ENCODE measurements at places on chromosomes 7 and 10.

DNA sequence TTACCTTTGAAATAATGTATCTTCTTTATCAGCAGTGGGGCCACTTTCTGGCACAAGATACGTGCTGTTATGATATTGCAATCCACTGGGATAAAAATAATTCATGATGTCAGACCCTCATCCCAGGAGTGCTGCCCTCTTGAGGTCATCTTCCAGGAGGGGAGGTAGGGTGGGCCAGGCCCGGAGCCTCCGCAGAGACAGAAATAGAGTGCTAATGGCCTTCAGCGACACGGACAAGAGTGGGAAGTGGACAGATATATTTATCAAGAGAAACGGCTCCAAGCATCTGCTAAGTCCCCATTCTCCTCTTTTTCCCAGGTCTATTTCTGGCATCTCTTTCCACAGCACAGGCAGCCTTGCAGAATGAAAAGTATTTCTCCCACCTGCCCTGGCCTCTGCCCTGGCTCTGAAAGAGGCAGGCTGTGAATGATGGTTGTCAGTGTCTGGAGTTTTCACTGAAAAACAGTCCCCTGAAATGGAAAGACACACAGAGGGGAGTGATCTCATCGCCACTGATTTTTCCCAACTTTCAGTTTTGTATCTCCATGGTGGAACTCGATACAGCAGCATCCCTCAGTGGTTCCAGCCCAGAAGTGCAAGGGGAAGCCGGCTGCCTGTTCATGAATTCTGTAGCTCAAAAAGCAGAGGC, 251.7 kb upstream of the MYO3A start:
- DNase-seq = peak; percentile 26

DNA sequence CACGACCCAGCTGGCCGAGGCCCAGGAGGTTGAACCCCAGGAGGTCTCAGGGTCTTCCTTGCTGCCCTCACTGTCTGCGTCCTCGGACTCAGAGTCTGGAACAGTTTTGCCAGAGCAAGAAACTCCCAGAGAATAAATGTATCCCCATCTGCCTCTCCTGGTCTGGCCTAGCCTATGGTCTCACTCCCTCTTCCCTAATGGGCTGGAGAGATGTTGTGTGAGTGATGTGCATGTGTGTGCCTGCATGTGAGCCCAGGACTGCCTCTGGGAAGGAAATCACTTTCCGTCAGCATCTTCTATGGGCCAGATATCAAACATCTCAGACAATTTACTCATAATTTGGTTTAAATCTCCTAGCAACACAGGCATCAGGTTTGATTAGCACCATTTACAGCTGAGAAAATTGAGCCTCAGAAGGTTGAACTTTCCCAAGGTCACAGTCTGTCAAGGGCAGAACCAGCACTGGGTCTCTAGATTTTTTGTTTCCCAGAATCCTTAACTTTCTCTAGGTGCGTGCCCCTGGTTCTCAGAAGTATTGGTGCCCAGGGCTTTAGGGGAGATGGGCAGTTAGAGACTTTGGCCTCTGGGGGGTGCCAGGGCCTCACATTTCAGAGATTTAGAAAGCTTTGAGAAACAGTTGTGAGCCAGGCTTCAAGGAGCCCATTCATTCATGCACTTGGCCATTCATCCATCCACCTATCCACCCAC, 4.9 kb downstream of the TMEM270 start:
- no peak for DNase-seq

DNA sequence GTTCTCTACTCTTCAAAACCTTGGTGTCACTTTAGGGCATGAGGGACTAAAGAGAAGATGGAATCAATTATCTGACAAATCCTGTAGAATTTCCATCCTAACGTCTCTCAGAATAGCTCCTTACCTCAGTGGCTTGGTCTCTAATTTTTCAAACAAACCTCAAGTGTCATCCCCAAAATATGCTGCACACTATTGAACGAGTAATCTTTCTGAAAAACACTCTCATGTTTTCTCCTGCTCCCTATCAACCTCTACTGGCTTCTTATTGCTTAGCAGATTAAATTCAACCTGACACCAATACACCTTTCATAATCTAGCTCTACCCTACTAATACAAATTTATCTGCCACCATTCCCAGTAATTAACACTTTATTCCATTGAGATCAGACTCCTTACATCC, 8.5 kb downstream of the CNOT4 start:
- no peak for DNase-seq

GRCh38 chr10:89206402-89207180, 526 bp downstream of the CH25H start:
- no peak for DNase-seq

DNA sequence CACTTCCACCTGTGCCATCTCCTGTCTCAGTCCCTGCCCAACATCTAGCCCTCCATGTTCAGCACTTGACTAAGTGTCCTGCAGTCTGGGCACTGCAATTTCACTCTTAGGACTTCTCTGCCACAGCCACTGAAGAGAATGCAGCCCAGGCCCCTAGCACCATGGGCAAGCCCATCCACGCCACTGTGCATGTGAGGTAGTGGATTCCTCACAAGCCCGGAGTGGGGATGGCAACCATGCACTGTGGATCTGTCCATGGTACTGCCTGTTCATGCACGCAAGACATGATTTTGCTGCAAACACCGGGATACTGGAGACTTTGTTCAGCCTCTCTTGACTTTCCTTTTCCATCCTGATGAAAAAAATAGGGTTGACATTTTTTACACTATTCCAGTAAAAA, 12.3 kb downstream of the DDC start:
- DNase-seq = peak; percentile 59

GRCh38 chr7:120760050-120760449, 97.9 kb downstream of the TSPAN12 start:
- DNase-seq = no peak

DNA sequence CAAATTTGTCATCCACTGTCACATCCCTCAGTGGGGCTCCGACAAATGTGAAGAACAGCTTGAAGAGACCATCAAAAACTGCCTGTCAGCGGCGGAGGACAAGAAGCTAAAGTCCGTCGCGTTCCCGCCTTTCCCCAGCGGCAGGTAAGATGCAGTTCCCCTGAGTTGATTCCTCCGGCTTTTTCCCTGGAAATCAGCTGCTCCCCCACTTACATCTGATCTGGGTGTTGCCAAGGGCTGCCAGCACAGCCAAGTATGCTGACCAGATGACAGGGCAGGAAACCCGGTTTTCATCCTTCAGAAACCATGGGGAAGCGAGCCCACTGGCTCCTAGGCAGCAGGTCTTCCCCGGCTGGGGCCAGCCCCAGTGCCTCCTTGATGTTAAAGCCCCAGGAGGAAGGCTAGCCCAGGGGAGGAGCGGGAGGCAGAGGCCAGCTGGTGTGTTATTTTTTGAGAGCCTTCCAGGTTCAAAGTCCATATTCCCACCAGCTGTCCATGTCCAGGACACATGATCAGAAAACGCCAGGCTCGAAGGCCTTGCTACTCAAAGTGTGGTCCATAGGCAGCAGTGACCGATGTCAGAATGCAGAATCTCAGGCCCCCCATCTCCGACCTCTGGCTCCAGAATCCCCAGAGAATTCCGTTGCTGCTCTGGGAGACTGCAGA, 23.4 kb downstream of the AIFM2 start:
- no peak for DNase-seq

- DNase-seq = no peak
Measured at GRCh38 chr10:61721431-61721830, 58.7 kb downstream of the CABCOCO1 start.

DNA sequence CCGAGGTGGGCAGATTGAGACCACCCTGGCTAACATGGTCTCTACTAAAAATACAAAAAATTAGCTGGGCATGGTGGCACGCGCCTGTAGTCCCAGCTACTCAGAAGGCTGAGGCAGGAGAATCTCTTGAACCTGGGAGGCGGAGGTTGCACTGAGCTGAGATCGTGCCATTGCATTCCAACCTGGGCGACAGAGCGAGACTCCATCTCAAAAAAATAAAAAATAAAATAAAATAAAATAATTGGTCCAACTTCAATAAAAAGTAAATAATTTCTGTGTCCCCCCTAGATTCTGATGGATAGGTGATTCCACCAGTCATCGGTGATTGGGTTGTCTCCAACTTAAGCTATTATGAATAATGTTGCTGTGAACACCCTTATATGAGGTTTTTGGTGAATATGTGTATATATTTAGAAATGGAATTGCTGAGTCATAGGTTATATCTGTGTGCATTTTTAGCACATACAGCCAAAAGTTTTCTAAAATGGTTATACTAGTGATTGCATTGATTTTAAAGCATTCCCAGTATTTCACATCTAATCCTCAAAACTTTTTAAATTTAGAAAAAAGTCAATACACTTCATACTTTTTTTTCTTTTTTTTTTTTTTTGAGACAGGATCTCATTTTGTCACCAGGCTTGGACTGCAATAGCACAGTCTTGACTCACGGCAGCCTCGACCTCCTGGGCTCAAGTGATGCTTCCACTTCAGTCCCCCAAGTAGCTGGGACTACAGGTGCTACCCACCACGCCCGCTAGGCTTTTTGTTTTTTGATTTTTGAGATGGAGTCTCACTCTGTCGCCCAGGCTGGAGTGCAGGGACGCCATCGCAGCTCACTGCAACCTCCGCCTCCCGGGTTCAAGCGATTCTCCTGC, 13.7 kb upstream of the SRPK2 start:
- DNase-seq = no peak

- DNase-seq = no peak
Measured at GRCh38 chr7:29142021-29142727, 4.2 kb downstream of the CPVL start.

DNA sequence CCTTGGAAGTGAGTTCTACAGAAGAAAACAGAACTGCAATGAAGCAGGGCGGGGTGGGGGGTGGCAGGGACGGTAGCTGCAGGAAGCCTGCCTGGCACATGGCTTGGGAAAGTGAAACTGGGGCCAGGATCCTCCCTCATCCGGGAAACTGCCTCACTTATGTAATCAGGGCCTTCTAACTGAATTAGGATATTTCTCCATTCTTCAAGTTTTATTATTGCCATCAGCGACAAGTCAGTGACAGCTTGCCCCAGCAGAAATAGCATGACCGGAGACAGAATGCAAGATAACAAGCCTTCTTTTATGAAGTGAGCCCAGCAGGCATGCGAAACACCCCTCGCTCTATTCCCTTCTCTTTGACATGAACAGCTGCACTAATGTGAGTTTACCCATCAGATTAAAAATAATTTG, 77.5 kb upstream of the CACUL1 start:
- DNase-seq = no peak

DNA sequence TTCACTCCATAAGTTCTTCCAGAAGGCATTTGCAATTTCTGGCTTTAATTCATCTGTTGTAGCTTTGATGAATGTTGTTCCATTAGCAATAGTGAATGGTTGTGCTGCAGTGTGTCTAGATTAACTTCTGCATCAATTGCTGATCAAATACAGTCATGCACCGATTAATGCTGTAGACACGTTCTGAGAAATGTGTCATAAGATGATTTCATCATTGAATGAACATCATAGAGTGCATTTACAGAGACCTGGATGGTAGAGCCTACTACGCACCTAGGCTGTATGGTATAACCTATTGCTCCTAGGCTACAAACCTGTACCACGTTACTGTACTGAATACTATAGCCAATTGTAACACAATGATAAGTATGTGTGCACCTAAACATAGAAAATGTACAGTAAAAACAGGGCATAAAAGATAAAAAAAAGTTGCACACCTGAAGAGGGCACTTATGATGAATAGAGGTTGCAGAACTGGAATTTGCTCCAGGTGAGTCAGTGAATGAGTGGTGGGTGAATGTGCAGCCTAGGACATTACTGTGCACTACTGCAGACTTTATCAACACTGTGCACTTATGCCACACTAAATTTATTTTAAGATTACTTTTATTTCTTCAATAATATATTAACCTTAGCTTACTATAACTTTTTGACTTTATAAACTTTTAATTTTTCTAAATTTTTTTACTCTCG, 170.7 kb downstream of the HERPUD2 start:
- DNase-seq = no peak

DNA sequence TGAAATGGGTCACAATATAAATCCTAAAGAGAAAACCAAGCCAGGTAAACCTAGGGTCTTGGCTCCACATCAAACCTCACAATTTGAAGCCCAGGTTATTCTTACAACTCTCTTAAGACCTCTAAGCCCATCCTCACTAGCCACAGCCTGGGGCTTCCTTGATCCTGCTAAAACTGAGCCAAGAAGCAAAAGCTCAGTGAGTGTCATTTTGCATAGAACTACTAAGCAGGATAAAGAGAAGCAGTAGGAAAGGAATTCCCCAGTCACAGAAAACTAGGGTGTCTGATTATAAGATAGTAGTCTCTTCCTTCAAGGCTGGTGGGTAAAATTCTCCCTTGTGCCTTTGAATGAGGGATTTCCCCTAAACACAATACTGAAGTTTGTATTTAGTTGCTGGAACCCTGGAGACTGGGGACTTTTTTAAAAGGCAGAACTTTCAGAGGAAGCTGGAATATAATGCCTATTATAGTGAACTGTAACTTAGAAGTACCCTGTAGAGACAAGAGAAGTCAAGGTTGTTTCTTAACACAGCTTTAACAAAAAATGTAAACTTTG, 196.6 kb upstream of the KIAA1217 start:
- DNase-seq = no peak

DNA sequence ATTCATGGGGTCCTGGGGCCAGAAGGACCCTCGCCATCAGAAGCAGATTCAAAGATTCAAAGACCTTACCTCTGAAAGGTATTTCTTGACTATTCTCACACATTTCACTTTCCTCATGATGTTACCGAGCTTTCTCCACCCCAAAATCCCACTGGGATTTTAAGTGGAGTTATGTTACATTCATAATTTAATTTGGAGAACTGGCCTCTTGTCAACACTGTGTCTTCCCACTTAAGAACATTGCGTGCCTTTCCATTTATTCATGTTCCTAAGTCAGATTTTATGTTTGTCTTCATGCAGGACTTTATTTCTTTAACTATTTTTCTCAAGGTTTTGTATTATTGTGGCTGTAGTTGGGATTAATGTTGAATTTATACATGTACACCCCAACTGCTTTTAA, 123.5 kb upstream of the BMPER start:
- no peak for DNase-seq

GRCh38 chr7:52257890-52258289, 777.5 kb upstream of the POM121L12 start:
- no peak for DNase-seq
